Renal cortical epithelial cell (primary cell): ENCODE measurements at places on chromosomes 5 and 9.
A peak's percentile ranks its signal among the peaks of the same experiment; 100 is the strongest.

GRCh38 chr9:111910428-111910827 is 13.8 kb downstream of the UGCG start:
- no peak for DNase-seq

GRCh38 chr5:154059583-154059982 is 20.8 kb downstream of the MFAP3 start:
- no peak for DNase-seq

- DNase-seq: no peak
Observed at GRCh38 chr5:154943527-154943926, 2.7 kb downstream of the MRPL22 start.

DNA sequence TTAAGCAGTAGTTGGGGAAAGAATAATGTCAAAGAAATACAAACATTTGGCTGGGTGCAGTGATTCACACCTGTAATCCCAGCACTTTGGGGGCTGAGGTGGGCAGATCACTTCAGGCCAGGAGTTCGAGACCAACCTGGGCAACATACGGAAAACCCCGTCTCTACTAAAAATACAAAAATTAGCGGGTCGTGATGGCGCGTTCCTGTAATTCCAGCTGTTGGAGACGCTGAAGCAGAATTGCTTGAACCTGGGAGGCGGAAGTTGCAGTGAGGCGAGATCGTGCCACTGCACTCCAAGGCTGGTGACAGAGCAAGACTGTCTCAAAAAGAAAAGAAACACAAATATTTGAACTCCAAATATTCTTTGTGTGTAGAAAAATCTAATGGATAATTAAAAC is 4.7 kb downstream of the MATR3 start:
- DNase-seq: no peak

- peak; percentile 50 for DNase-seq
Observed at GRCh38 chr5:57675236-57675635, 192.6 kb upstream of the ACTBL2 start.

GRCh38 chr5:174690271-174690670 is 34.1 kb upstream of the MSX2 start:
- no peak for DNase-seq

DNA sequence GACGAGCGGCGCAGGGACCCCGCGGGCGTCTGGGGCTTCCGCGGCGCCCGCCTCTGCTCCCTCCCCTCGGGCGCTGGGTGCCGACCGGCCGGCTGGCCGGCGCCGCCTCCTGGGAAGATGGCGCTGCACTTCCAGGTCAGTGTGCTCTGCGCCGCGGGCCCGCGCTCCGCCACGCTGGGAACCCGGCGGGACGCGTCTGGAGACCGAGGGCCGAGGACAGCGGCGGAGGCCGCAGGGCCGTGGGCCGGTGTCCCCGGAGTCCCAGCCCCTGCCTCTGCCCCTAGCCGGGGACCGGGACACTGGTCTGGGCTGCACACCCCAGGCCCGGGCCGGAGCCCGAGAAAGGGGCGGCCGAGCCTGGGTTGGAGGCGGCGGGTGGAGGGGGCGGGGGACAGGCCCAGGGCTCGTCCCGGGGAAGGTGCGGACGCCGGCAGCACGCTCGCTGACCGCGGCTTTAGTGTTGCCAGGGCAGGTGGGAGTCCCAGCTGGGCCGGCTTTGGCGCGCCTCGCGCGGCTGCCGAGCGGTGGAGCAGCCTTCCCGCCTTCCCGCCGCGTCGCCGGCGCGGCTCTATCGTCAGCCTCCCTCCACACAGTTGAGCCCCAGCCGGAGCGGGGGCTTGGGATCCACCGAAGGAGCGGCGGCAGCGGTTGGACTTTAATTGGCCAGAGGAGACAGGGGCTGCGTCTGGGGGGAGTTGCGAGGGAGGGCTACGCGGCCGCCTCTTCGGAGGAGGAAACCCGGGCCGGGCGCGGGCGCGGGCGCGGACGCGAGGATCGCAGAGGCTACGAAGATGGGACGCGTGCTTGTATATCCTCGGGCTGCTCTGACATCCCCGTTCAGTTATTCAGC is at the start of gene RANBP17:
Gene RANBP17 (plus strand): TSS at position 102 of the 850 bp plus-strand sequence.
- DNase-seq: no peak

DNA sequence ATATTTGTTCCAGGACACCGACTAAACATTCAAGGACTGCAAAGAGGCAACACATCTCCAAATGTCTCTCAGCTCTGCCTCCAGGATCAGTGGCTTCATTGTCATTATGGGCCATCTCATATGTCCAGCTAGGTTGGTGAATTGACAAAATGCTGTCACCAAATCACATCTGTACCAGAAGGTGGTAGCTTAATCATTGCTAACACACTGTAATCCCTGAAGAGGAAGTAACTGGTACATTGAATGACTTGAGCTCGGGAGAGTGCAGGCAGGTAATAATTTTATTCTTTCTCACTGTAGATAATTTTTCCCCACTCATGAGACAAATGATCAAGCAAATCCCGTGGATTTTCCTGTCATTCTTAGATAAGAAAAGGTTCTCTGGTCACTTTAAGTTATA is 169.8 kb downstream of the SEMA6A start:
- peak; percentile 6 for DNase-seq

GRCh38 chr5:66323529-66323895 is 179.4 kb downstream of the SREK1 start:
- no peak for DNase-seq
